ENCODE measurements at places on chromosomes 7 and 10.

GRCh38 chr10:51588984-51589383 lies 110.4 kb downstream of the CSTF2T start:
- no peak for DNase-seq

GRCh38 chr10:66337211-66337610 lies 588.6 kb upstream of the LRRTM3 start:
- DNase-seq = no peak

GRCh38 chr7:22601408-22601807 lies 101.4 kb upstream of the STEAP1B start:
- no peak for DNase-seq

GRCh38 chr10:9449530-9449929 lies 1395.0 kb downstream of the GATA3 start:
- DNase-seq = no peak

- DNase-seq = no peak
Measured at GRCh38 chr10:97861097-97861750, 11.6 kb downstream of the GOLGA7B start.

DNA sequence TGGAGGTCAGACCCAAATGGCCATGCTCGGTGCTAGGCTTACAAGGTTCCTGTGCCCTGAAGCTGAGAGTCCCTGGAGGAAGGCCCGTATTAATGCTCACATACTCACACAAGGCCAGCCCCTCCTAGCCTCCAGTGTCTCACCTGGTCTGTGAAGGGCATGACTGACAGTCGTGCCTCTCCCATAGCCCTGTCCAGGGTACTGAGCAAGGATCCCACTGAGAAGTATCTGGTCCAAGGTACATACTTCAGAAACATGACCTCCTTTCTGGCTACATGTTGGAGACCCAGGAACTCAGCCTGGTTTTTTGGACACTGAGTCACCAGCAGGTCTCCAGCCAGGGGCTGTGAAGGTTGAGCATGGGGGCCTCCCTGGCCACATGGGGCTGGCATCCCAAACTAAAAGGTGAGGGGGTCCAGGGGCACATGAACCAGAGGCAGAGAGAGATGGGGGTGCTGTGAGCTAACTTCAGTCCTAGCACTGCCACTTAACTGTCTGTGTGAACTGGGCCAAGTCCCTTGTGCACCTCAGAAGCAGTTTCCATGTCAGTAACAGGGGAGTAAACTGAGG lies 17.6 kb upstream of the RASGEF1A start:
- DNase-seq = no peak

- no peak for DNase-seq
Measured at GRCh38 chr10:128727114-128727513, 600.9 kb upstream of the MKI67 start.

DNA sequence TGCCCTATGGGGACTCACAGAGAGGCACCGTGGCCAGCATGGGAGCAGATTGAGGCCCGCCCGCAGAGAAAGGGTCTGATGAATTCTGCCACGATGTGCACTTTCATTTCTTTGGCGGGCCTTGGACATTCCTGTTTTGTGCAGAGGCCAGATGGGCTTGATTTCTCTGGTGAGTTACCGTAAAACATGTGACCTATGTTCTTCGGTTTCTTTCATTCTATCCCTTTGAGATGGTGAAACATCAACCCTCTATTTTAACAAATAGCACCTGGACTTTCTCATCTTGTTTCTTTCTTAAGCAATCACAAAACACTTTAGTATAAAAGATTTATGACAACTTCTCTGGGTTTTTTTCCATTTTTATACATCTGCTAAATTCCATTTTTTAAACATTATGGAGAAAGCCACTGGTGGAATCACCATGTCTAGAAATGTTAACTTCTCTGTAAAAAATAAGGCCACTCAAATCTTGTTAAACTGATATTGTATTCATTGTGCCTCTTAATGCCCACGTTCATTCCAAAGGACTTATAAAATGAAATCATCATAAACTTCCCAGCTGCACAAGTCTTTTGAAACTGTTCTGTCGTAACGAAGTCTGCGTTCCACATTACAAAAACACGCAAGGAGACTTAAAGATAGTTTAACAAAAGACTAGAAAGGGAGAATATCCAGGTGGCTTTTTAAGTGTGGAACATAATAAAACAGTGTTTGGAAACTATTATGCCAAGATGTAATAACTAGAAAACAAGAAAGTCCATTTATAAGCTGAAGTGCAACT lies 21.4 kb upstream of the ODAD2 start:
- no peak for DNase-seq

DNA sequence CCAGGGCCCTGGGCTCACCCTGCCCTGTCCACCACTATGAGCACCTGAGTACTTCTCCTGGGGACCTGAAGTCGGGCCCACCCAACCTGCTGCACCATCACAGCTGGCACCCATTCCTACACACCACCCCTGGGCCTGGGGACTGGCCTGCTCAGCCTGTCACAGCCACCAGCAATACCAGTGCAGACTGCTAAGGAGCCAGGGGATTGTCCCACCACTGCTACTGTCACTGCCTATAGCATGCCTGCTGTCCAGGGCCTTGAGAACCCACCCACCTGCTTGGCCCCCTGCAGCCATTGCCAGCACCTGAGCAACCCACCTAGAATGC lies 624.8 kb upstream of the FOXK1 start:
- no peak for DNase-seq

GRCh38 chr7:80359476-80359875 lies 152.4 kb downstream of the GNAT3 start:
- DNase-seq = no peak

DNA sequence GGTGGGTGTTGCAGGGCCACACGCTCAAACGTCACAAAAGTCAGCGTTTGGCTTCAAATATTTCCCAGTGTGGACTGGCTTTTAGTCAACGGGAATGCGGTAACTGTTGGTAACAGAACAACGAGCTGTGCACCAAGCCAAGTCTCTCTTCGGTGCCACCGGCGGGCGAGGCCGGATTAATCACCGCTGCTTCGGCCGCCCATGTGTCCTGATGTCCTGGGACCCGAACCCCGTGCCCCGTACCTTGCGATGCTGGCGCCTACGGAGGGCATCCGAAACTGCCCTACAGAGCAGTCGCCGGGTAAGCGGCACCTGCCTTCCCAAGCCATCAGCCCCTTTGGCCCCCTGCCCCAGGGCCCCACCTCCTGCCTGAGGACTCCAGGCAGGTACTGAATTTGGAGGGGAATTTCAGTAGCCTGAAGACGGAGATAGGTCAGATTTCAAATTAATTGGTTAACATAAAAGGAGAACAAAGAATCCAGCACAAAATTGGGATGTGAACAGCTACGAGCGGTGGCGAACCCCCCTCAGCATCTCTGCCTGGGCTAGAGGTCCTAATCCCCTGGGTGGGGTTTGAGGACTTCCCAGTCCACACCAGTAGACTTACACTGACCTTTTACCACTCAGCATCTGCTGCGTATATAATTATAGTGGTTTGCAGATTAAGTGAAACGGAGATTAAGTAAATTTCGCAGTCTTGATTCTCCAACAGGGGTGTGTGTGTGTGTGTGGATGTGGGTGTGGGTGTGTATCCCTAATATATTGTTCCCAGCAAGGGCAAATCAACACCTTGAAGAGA lies at the start of gene LRRC72:
TSS of gene LRRC72 (plus strand) at position 84 of the 799 bp plus-strand sequence. CDS start at position 212, 128 bp downstream.
- DNase-seq = no peak

DNA sequence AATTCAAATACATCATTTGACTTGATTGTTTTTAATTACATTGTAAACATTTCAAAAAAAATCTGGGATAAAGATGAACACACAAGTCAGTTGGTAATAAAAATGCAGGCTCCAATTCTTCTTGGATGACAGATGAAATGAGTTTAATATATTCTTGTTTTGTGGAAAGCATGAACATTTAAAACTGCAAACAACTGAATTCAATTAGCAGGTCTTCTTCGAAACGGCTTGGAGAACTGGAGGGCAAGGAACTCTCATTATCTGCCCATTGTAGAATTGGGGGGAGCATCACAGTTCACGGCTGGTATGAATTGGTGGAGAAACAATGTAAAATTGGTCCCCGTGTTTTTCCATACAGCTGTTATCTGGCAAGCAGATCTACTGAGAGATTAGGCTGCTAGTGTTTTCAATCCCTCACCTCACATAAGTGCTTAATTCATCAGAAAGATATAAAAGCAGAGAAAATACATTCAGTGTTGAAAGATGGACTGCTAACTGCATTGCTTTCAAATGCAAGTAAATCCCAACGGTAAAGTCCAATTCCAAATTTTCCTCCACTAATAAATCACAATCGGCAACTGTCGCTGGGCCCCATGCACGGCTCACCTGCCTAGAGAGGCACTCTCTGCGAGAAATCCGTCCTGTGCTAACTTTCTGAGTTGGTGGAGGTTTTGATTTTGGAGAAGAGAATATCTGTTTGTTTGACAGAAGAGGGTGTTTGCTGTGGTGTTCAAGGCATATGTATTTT lies 199.5 kb downstream of the ZNF438 start:
- no peak for DNase-seq

- no peak for DNase-seq
Measured at GRCh38 chr7:99422625-99423024, 13.9 kb downstream of the BUD31 start.

- DNase-seq = no peak
Measured at GRCh38 chr7:18547509-18548187, 52.1 kb downstream of the HDAC9 start.

- DNase-seq = no peak
Measured at GRCh38 chr10:110789604-110790433, 81.9 kb upstream of the PDCD4 start.

- peak; percentile 72 for DNase-seq
Measured at GRCh38 chr7:98745722-98746318, 124.0 kb downstream of the TMEM130 start.

DNA sequence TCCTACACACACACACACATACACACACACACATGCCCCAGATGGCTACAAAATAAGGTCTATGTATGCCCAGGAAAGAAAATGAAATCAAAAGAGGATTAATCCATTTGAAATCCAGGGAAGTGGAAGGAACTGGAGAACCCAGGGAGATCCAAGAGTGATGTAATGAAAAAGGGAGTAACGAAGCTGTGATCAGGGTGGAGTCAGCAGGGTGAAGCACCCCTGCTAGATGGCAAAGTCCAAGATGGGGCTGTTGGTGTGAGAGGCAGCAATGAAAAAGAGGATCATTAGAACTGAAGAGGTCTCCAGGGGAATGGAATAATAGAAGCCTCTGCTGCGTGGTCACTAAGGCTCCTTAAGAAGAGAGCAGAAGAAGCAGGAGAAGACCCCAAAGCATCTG lies 43.6 kb upstream of the IL6 start:
- no peak for DNase-seq

DNA sequence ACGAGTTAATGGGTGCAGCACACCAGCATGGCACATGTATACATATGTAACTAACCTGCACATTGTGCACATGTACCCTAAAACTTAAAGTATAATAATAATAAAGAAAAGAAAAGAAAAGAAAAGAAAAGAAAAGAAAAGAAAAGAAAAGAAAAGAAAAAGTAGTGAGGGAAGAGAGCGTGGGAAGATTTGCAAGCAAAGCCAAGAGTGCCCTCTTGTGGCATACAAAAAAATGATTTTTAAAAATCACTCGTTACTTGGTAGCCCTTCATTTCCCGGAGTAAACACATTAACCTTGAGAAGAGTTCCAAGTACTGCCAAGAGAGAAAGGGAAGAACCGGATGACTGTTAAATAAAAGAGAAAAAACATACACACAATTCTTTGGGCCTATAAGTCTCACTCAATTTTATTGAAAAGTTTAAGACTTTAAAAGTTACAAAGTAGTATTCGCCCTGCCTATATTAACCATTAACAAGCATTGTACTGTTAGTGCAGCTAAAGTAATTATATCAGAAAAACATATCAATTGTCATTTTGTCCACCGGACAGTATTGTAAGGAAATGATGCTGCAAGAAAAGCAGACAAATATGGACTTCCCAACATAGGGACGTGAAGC lies 6.2 kb upstream of the CH25H start:
- DNase-seq = no peak

DNA sequence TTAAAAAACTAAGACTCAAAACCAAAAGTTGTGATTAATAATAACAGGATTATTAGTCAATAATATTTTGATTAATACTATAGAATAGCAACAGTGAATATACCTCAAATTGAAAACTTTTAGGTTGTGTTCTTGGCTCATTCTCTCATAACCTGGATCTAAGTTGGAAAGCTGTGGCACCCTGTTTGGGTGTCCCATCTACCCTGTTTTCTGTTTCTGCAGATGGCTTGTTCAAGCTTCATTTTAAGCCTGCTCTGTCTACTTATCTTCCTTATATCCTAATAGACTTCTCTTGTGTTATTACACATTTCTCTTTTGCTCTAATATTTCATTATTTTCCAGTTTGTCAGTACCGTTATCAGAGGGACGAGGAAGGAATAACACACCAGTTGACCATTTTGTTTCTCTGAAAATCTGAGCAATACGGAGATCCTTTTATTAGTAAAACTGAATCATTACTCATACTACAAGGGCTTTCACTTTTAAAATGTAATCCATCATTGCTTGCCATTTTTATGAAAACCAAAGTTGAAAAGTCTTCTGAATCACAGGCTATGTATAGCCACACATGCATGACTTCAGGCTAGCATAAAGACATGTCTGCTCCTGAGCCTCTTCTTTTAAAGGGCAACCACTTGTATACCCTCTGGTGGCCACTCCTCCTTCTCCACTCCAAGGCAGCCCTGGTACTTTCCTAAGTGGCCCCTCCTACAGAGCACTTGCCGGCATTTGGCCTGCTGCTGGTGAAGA lies 22.3 kb downstream of the COX15 start:
- no peak for DNase-seq

DNA sequence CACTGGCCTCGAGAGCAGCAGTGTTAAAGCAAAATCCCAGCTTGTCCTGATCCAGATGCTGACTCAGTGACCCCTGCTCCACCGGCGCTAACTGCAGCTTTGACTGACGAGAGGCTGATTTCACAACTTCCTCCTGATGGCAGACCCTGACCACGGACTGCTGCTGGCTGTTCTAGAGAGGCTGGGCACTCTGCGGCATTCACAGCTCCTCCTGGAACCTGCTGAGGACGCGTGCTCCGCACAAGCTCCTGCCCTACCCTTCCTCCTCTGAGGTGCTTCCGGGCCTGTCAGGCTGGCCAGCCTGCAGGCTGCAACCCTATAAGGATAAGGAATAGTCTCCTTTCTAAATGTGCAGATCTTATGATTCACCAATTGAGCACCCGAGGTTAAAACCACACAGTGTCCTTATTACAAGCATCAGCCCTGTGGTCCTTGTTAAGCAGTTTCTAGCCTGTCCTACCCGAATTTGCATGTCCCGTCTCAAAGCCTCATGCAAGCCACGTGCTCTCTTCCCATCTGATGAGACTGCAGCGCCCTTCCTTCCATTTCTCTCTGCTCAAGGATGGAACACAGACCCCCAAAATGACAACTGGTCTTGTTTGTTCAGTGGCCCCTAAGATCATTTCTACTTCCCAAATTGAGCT lies 35.5 kb upstream of the NCAPG2 start:
- no peak for DNase-seq

- DNase-seq = no peak
Measured at GRCh38 chr10:100436255-100436654, 26.6 kb upstream of the WNT8B start.

Measured in activated CD8-positive, alpha-beta memory T cell treated with anti-CD3 and anti-CD28 coated beads, Interleukin-2, amount 50 U/mL, for 4 hours (primary cell).